ENCODE measurements at places on chromosomes 7 and 10.

DNA sequence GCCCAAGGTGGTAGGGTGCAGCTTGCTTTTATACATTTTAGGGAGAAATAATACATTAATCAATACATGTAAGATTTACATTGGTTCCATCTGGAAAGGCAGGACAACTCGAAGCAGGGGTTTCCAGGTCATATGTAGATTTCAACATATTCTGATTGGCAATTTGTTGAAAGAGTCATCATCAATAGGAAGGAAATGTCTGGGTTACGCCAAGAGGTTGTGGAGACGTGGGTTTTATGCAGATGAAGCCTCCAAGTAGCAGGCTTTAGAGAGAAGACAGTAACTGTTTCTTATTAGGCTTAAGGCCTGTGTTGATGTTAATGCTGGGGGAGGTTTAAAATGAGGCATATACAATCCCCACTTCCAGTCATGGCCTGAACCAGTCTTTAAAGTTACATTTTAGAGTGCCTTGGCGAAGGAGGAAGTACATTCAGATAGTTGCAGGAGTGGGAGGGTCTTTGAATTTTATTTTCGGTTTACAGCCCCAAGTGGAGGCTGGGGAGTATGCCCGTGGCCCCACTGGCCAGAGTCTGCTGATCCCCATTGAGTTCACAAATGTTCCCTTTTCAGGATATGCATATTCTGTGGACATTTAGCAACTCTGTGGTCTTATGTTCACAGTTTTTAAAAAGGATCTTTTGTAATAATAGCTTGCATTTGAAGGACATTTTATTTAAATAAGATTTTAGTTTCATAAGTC, 166.0 kb upstream of the GDF10 start:
- no peak for DNase-seq

- no peak for DNase-seq
Measured at GRCh38 chr10:104445359-104445758, 91.7 kb downstream of the CFAP58 start.

- DNase-seq, result no peak
Measured at GRCh38 chr10:125808047-125808446, 15.0 kb downstream of the UROS start.

GRCh38 chr7:2446676-2447075, 29.5 kb downstream of the GRIFIN start:
- DNase-seq, result no peak

GRCh38 chr10:79926037-79926436, 22.9 kb downstream of the SFTPD start:
- no peak for DNase-seq

GRCh38 chr10:133087045-133087678, 562 bp upstream of the ADGRA1 start:
- no peak for DNase-seq

DNA sequence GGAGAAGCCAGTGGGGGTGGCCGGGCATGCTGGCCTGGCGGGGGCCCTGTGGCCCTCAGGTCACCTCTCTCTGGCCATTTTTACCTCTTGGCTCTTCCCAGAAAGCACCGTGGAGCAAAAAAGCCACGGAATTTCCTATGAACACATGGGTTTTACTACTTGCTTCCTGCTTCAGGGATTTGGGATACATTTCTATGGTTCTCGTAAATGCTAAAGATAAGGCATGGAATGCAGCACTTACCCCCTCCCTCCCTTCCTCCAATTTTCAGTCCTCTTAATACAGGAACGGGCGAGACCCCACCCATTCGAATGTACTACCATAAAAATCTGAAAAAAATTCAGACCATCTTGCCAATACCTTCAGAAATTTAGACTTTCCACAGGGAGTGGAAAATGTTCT, 279.7 kb downstream of the ARHGAP12 start:
- no peak for DNase-seq

GRCh38 chr10:73647211-73647874, 6.1 kb upstream of the MYOZ1 start:
- DNase-seq, result peak; percentile 23

DNA sequence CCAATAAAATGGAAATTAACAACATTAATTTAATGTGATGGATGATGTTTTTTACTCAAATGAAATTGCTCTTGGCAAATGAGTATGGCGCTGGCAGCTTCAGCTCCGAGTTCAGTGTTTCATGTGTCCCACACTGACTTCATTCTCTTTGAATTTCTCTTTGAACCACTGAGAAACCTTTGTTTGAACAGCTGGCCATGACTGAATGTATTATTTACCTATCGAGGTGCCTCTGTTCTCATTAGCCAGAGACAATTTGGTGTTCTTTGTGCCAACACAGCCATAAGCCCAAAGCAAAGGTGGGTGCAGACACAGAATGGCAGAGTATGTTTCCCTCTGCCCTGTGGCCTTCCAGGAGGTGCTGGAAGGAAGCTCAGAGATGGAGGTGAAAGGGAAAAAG, 42.1 kb downstream of the TMEM178B start:
- no peak for DNase-seq

GRCh38 chr7:47456210-47456955, 125.5 kb downstream of the TNS3 start:
- DNase-seq, result no peak

DNA sequence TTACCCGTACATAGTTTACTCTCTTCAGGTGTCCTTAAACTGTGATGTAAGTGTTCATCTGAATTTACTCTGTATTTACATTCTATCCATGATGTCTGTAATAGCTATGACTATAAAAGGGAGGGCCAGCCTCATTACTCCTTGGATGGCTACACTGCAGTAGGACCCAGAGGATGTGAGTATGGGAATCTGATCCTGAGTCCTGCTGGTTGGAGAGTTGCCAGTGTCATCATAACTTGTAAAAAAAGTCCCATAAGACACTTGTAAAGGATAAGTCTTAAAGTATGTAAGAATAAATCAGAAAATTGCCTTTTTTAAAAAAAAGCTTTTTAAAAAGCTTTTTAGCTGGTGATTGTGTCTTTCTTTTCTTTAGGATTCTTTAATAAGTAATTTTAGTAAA, 95.4 kb downstream of the PPP1R9A start:
- no peak for DNase-seq

GRCh38 chr7:67006965-67007364, 10.3 kb downstream of the TYW1 start:
- no peak for DNase-seq

GRCh38 chr7:77910124-77910523, 111.6 kb downstream of the PHTF2 start:
- no peak for DNase-seq

- DNase-seq, result no peak
Measured at GRCh38 chr10:120700426-120700825, 150.7 kb upstream of the WDR11 start.

DNA sequence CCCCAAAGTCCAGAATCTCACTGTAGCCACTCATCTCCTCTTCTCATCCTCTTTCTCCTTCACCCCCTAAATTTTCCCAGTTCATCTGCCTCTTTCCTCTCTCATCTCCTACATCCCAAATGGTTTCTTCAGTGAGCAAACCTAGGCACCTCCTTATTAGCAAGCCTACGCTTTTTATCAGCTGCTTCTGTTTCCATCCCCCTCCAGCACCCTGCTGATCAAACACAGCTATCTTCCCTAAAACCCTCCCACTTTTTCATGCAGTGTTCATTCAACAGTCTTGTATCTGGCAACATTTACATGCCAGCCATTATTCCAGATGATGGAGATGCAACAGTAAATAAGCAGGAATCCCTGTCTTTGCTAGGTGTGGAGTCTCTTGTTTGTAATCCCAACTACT, 3.3 kb upstream of the ABRAXAS2 start:
- no peak for DNase-seq

- DNase-seq, result no peak
Measured at GRCh38 chr10:121302541-121303180, 295.6 kb downstream of the FGFR2 start.

GRCh38 chr7:99014113-99014985, 129.6 kb downstream of the SMURF1 start:
- DNase-seq, result no peak

- DNase-seq, result no peak
Measured at GRCh38 chr7:17371671-17372524, 73.4 kb downstream of the AHR start.

DNA sequence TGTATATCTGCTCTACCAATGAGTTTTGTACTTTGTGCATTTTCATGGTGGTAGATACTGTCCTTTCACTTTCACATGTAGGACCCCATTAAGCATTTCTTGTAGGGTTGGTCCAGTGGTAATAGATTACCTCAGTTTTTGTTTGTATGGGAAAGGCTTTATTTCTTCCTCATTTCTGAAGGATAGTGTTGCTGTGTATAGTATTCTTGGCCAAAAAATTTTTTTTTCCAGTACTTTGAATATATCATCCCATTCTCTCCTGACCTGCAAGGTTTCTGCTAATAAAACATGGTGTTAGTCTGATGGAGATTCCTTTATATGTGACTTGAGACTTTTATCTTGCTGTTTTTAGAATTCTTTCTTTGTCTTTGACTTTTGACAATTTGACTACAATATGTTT, 12.0 kb downstream of the GIMAP8 start:
- no peak for DNase-seq

- DNase-seq, result peak; percentile 17
Measured at GRCh38 chr10:92690211-92690914, 608 bp downstream of the HHEX start.

DNA sequence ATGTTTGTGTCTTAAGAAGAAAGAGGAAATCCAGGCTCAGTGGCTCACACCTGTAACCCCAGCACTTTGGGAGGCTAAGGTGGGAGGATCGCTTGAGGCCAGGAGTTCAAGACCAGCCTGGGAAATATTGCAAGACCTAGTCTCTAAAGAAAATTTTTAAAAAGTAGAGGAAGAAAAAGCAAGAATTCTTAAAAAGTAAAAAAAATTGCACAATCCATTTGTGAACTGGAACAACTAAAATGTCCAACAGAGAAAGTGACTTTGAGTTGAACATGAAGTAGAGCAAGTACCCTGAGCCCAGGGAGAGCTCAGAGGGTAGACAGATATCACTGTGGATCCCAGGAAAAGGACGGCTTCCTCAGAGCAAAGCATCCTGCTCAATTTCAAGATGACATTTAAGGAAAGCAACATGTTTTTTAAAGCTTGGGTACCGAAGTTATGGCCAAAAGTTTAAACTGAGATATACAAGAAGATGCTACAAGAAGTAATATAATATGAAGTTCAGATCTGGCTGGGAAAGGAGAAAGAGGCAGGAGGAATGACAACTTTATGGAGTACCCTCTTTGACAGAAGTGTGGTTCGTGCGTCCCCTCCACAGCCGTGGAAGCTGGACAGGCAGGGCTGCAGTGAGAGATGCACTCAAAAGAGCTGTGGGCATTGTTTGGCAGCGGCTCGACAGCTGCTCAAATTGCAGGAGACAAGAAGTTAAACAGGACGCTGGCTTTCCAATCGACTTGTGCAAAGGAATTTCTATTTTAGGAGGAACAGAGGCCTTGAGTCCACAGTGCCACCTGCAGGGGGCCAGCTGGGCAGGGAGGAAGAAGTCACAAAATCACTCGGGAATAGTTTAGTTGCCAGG, 201.3 kb downstream of the JCAD start:
- DNase-seq, result no peak

DNA sequence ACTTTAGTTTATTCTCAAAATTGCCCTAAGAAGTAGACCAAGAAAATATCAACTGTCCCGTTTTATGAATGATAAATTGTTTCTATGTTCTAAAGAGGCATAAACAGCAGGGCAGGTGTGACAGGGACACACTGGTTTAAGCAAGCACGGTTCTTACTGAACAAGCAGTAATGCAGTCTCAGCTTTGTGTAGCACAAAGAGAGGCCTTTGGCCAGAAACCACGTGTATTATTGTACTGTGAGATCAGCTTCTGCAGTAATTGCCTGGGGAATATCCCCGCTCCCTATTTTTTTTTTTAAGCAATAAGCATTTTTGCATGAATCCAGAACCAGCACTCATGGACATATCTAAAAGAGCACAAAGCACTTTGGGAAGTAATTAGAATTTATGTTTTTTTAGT, 255.4 kb downstream of the WDR11 start:
- DNase-seq, result no peak

- no peak for DNase-seq
Measured at GRCh38 chr7:28180364-28181147, at the start of gene JAZF1. JAZF1 (minus strand) TSS chr7:28180795.

- no peak for DNase-seq
Measured at GRCh38 chr7:55148571-55148970, 129.8 kb downstream of the EGFR start.

DNA sequence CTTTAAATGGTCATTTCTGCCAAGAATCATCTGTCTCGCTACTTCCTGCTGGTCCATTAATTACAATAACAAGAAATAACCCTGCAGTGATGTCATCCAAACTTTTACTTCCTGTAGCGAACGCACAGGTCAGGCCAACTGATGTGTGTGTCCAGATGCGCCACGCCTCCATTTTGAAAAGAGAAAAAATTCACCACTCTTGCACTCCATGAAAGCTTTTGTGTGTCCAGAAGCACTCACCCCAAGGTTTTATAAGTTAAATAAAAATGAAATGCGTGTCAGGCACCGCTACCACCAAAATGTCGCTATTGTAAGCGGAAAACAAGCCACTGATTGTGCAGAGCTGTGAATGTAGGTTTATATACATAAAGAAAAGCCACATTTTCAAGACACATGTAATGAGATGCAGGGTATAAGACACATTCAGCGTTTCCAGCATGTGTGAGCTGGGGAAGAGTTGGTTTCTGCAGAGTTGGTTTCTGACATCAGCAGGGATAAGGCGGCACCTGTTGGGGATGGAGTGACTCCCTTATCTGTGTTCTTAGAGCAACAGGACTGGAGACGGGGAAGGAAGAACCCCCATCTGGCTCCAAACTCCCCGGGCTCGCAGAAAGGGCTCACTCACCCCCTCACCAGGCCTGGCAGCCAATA, 83.3 kb downstream of the CTBP2 start:
- no peak for DNase-seq

DNA sequence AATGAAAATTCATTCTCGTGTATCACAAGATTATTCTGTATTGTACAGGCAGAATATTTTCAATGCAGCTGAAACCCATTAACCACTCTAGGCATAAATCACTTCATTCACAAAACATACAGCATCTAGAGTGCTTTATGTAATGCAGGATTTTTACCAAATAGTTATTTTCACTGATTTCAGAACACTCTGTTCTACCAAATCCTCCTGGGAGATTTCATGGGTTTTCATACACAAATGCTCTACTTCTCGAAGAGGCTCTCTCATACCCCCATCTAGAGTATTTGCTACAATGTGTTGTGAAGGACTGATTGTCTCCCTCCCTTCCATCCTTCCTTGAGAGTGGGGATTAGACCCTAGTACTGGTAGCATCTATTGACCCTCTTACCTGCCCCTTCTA, 209.2 kb upstream of the LRRN3 start:
- no peak for DNase-seq

DNA sequence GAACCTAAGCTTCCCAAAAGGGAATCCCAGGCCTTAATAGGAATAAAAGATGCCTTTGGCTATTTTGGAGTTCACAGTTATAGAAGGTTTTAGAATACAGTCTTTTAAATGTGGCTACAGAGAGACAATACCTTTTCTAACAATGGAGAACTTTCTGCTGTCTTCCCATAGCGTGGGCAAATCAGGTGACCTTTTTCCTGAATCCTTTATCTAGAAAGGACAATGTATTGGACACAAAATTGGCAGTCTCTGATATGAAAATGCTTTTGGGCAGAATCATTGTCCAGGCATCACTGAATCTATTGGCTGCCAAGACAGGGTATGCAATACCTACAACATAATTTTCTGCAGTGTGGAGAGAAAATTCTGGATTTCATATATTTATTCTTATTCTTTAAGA, 7.8 kb upstream of the ABLIM1 start:
- DNase-seq, result no peak

GRCh38 chr7:80140388-80140787, 5.8 kb downstream of the GNAI1 start:
- DNase-seq, result no peak

GRCh38 chr7:22220941-22221340, 136.0 kb downstream of the RAPGEF5 start:
- no peak for DNase-seq
